ENCODE measurements at places on chromosomes 5 and 9.

- no peak for DNase-seq
These were observed 603.0 kb downstream of the KCTD16 start for GRCh38 chr5:144773628-144774027.

DNA sequence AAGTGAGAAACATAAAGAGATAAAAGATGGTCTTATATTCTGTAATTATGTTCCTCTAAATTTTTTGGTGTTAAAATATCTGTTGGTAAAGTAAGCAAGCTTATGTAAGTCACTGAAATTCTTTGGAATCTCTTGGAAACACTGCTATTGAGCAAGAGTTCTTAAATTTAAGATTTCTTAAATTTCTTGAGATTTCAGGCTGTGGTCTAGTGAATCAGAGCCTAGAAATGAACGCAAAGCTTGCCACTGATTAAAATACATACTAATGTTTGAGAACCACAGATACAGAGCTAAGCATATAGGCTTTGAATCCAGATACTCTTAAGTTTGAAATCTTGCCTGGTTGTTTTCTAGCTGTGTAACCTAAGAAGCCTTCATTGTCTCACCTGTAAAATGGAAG, 133.4 kb downstream of the TRPM3 start:
- no peak for DNase-seq

DNA sequence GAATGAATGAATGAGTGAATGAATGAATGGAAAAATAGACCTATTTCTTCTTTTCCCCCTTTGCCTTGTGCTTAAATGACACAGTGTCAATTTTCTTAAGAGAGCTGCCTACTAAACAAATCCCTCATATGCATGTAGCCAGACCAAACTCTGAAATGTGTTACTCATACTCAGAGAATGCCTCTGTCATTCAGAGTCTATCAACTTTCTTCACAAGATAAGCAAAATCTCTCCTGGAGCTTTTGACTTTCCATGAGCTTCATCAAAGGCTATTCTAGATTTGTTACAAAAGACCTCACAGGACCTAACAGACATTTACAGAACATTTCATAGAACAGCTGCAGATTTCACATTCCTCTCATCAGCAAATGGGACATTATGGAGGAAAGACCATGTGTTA, 275.7 kb upstream of the MSX2 start:
- no peak for DNase-seq

DNA sequence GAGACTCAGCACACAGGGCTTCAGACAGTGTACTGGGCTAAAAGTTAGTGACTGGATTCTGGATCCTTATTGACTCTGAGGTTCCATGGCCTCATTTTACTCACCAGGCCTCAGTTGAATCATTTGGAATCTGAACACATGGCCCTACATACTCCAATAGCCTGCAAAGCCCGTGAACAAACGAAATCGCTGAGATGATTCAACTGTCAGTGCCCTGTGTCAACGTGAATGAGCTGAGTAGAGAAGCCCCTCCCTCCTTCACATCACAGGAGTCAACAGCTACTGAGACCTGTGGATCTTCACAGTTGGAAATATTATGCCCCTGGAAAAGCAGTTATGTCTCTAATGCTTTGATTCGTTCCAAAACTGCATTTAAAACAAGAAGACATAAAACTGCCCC, 429.3 kb downstream of the GADD45G start:
- no peak for DNase-seq

Measured in WTC11 (cell line).